Right renal cortex interstitium (tissue), 3 donors: ENCODE measurements at places on chromosomes 3 and 15.

- no peak for DNase-seq
Observed at GRCh38 chr3:52986049-52986448, 59.8 kb downstream of the SFMBT1 start.

- no peak for DNase-seq
Observed at GRCh38 chr15:70835841-70836240, 18.1 kb downstream of the LARP6 start.

DNA sequence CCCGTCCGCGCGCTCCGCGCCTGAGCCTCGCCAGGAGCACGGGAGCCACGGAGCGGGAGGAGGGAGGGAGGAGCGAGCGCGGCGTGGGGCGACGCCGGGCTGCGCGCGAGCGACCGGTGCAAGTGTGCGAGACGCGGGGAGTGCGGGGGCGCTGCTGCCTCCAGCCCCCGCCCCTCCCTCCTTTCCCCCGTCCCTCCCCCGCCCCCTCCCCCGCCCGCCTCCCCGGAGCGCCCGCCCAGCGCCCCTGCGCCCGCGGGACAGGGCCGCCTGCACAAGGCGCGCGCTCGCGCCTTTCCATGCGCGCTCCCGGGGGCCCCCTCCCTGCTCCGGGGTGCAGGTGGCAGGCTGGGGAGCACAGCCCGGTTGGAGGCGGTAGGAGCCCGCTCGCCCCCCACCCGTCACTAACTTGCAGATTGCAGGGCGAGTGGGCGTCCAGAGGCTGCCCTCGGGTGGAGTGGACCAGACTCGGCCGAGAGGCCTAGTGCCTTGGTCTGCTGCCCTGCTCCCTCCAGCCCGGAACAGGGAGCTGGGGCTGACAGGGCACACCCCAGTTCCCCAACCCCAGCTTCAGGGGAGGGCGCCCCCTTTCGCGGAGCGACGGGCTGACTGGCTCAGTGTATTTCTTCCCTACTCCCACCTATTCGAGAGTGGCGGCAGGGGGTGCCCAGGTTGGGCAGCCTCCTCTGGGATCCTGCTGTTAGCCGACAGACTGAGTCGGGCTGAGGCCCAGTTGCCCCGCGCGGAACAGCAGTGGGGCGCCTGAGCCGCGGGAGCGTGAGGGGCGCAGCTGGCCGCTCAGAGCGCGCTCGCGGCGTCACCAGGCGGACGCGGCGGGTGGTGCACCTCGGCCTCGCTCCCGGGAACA lies at the start of gene WNT7A:
Gene WNT7A (minus strand): TSS at position 126 of the 865 bp plus-strand sequence. CDS start 255 bp downstream, outside the sequence.
- no peak for DNase-seq

- DNase-seq: no peak
Observed at GRCh38 chr3:67564008-67564407, 90.4 kb downstream of the SUCLG2 start.
